A673 (cell line): ENCODE measurements at places on chromosomes 4 and X. TPM values are rescaled to one million over a fixed set of nuclear protein-coding genes. Genes with fewer than 3 reads are reported as not detected.
A peak's percentile ranks its signal among the peaks of the same experiment; 100 is the strongest.

GRCh38 chr4:8695237-8696219, 103.0 kb downstream of the CPZ start:
- no peak for DNase-seq

GRCh38 chr4:138910914-138911336, 104.7 kb upstream of the NOCT start:
- DNase-seq: no peak

Gene CFAP97
- 28.9 and 35.1 TPM in 2 replicates for total RNA-seq

DNA sequence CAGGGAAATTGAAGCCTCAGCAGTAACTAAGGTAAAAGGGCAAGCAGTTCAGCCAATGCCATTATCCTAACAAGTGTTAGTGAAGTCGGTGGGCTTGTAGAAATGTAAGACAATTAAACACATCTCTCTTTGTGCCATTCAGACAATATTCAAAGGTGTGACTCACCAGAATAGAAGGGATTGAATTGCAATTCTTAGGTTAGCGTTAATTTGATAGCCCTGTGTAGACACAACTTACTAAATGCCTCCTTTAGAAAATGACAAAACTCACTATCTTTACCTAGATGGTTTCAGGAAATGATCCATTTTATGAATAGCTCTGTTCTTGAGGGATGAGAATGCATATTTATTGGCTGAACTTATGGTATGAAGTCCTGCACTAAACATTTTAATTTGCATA, 35.2 kb downstream of the RPA4 start:
- DNase-seq: no peak

DNA sequence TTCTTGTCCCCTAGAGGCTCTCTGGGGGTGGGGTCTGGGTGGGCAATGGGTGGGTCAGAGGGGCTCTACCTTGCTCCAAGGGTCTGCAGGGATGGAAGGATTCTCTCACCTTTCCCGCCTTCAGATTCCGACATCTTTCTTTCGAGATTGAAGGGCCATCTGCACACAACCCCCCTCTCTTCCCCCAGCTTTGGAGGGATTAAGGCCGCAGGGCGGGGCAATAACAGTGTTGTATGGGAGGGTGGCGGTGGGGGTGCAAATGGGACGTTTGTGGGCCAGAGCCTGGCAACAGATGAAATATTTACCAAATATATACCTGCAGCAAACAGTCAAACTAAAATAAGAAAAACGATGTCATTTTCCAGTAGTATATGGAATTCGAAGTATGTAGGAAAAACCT, at the start of gene CACNA1F:
TSS of gene CACNA1F (minus strand) at position 165 of the 400 bp plus-strand sequence. CDS start at position 134, 31 bp downstream.
- no peak for DNase-seq

DNA sequence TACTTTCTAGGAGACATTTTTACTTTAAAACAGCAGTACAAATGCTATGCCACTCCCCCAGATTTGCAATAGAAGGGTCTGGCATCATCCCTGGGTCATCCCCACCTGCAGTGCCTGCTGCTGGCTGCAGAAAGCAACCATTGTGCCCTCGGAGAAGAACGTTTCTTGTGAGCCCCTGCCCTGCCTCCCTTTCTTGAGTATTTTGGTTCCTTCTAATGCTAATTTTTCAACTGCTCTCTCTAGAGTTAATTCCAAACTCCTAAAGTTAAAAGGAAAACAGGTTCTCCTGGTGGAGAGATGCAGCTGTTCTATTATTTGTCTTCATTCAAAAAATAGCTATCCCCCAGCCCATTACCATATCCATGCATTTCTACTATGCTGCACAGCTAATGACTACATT, 107.1 kb downstream of the IDS start:
- no peak for DNase-seq

GRCh38 chr4:165700855-165701254, 172.2 kb upstream of the TLL1 start:
- no peak for DNase-seq

- DNase-seq: peak; percentile 56
These were observed 99.0 kb downstream of the STIM2 start for GRCh38 chr4:26959654-26960047.

DNA sequence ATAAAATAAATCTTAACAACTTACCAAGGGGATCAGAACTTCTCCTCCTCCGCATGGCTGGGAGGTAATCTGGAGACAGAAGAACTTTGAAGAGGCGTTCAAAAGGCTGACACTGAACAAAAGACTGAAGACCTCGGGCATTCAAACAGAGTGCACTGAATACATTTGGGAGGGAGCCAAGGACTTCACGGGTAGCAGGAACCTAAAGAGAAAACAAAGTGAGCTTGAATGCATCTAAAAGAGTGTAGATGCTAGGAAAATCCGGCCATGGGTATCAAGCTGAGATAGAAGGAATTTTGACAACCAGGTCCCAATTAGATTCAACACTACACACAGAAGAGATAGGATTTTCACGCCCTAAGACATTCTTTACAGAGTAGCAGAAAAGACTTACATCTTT, 69.6 kb downstream of the HUWE1 start:
- DNase-seq: peak; percentile 77

Gene ZXDA
- total RNA-seq: 5.3 and 5.6 TPM in 2 replicates

GRCh38 chrX:27276751-27277150, 186.4 kb downstream of the PPP4R3C start:
- no peak for DNase-seq

DNA sequence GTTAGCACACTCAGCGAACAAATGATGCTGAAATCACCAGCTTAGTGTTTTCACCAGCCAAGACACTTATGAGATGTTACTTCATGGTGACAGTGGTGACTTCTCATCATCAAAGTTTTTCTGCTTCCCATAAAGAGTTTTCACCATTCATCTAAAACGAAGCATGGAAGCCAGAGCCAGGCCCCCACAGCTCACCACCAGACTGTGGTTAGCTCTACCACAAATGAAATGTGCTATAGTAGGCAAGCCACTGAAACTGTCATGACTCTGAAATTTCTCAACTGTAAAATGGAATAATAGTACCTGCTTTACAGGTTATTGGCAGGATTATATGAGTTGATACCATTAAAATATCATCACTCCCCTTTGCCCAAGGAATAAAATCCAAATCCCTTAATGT, 56.4 kb upstream of the HHIP start:
- no peak for DNase-seq

Gene SSX7
- 2.2 and 2.8 TPM in 2 replicates for total RNA-seq

GRCh38 chr4:84498203-84498934, 723 bp downstream of the NKX6-1 start:
- DNase-seq: peak; percentile 50

- no peak for DNase-seq
These were observed 800 bp downstream of the KDM5C start for GRCh38 chrX:53223955-53224859.

DNA sequence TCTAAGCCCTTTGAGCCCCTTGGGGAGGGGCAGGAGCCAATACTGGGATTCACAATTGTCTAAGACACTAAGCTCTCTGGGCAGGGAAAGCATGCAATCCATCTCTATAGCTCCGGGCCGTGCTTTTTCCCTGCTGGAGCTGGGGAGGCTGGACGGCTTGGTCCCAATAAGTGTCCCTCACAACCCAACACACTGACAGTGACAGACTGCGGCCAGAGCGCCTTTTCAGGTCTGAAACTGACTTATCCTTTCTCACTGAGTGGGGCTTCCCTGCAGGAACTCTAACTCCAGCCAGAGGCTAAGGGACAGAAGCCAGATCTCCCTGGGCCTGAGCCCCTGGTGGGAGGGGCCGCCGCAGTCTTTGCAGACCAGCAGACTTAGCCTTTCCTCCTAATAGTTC, 146.6 kb upstream of the PBDC1 start:
- DNase-seq: no peak

DNA sequence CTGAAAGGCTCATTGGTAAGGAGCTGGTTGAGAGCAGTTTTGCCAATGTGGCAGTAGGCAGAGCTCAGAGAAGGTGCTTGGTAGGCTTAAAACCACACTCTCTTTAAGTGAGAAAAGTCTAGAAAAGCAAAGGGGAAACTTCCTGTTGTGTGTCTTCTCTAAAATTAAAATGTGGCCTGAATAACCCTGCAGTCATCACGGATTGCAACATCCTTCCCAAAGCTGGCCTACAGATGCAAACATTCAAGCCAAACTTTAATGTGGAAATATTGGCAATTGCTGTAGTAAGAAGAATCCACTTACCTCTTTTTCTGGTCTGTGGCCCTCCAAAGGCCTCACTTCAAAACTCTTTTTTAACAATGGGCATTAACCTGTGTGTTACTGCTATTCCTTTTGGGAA, 348.5 kb downstream of the OPHN1 start:
- DNase-seq: no peak

DNA sequence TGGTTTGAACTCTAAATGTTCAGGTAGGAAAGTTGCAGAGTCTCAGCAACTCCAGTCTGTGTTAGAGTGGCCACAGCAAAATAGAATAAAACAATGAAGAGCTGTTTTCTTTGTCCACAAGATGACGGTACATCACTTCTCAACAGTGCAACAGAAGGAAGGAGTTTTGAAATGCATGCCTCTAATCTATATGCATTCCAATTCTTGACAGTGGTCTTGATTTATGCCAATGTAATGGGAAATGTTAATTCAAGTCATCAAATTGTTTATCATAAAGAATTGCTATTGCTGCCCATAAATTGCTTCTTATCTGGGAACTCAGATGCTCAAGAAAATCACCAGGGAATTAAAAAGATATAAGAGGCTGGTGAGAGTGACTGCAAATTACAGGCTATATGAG, 195.5 kb upstream of the PRPS2 start:
- no peak for DNase-seq

Gene PARM1
- total RNA-seq: 12.3 and 12.9 TPM in 2 replicates

DNA sequence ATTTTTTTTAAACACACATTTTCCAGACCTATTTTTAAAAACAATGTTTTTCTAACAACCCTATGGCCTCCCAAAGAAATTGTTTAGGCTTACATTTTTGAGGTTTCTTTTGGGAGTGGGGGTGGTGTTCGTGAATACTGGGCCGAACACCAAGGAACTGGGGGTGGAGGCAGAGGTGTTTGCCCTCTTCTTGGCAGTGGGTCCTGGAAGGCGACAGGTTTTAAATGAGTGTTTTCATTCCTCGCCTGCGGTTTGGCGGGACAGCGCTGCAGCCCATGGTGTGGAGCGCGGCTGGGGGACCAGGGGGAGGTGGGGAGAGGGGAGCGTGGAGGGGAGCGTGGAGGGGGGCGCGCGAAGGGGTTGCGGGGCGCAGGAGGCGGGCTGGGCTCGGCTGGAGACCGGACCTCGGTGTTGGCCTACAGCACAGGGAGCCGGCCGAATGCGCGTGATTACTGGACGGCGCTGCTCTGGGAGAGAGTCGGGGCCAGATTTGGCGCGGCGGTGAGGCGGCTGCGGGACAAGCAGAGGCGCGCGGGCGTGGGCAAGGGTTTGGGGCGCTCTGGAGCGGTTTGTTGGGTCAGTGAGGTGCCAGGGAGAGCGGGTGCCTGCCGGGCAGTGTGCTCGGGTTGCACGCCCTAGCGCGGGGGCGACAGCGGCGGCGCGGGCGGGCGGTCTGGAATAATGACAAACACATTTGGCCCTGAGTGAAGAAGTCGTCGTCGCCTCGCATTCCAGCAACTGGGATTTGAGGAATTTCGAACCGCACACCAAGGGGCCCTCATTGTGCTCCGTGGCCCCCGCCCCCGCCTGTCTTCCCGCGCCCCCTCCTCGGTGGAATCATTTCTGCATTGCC, 764 bp downstream of the PDGFRA start:
- DNase-seq: no peak

Gene NAA11
- not detected in 2 replicates for total RNA-seq

Gene MAGEC1
- total RNA-seq: not detected in 2 replicates

DNA sequence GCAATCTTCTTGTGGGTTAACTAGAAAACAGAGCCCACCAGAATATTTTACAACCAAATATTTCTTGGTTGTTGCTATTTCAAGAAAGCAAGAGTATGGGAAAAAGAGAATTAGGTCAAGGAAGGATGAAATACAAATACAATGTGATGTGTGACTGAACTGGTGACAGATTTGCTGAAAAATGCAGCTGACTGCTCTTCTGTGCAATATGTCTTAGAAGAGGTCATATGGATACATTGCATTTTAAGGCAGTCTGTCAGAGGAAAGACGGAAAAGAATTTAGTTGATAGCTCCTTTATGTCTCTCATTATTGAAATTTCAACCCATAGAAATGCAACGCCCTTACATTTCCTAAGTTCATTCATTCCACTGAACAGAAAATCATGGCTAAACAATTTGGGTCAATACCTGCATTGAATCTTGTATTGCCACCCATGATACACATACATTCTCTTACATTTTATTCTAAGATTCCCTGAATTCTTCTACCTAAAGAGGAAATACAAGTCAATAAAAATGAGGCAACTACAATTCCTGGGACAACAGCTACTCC, 423.1 kb downstream of the ADAM29 start:
- DNase-seq: no peak

DNA sequence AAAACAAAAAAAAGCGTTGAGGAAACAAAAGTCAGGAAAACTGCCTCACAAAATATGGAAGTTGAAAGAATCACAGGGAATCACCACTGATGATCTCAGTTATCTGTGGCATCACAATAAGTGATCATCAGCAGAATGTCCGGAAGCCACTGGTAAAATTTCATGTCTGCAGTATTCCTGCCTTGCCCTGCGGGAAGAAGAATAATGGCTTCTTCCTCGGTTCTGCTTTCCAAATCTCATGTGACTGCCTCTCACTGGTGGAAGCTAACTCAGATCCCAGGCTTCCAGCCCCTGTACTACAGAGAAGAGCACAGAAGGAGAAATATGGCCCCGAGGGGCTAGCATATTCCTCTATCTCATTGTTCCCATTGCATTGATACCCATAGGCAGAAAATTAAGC, 12.7 kb upstream of the ZNF330 start:
- no peak for DNase-seq

DNA sequence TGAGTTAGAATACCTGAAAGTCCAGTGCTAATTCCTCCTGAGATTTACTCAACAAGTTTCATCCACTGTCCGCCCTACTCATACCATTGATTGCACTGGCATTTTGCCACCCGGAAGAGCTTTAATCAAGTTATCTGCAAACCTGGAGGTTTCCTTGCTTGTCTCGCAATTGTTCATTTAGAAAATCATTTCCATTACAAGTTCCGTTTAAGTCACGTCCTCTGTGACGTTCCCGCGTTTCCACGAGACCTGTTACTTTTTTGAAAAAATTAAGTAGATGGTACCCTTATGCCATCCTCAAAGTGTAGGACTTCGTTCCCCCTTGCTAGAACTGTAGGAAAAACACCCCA, 761 bp upstream of the FRYL start:
- DNase-seq: no peak

Gene PF4V1
- total RNA-seq: not detected in 2 replicates

DNA sequence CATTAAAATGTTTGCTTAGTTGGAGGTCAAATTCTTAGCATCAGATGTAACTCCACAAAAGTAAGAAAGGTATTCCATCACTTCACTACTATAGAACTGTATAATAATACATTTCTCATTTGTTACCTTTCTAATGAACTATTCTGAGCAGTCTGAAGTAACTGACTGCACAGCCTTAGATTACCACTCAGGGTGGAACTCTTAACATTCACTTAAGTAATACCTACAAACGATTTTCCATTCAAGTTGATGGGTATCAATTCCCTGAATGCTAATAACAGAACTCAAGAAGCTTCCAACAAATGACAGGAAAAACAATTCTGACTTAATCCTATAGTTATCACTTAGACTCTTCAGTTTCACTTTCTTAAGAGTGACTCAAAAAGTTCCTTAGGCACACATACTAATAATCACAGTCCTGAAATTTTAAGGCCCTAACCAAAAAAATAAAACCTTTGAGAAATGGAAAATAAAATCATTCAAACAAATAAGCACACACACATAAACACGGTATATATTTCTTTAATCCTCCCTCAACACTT, 20.9 kb downstream of the HNRNPD start:
- DNase-seq: no peak

Gene CT45A3
- not detected in 2 replicates for total RNA-seq

Gene TLR10
- not detected in 2 replicates for total RNA-seq
